Activated CD4-positive, alpha-beta T cell treated with anti-CD3 and anti-CD28 coated beads for 1 hour (primary cell): ENCODE measurements at places on chromosomes 1 and 21.

GRCh38 chr21:14736672-14737071 is 190.6 kb upstream of the SAMSN1 start:
- DNase-seq, result no peak

GRCh38 chr1:118739501-118739900 is 248.6 kb downstream of the TBX15 start:
- DNase-seq, result no peak

DNA sequence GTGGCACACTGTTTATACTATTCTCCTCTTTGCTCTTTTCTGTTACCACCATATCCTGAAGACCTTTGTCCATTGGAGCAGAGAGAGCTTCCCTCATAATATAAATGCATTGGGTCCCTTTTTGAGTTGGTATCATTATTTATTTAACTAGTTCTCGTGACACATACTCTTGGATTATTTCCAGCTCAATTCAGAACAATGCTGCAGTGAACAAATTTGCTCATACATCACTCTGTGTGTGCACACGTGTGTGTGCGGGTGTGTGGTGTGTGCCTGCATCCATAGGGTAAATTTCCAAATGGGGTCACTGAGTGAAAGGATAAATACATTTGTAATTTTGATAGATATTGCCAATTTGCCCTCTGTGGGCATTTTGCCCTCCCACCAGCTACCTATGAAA is 5.8 kb downstream of the PLA2G2A start:
- no peak for DNase-seq

DNA sequence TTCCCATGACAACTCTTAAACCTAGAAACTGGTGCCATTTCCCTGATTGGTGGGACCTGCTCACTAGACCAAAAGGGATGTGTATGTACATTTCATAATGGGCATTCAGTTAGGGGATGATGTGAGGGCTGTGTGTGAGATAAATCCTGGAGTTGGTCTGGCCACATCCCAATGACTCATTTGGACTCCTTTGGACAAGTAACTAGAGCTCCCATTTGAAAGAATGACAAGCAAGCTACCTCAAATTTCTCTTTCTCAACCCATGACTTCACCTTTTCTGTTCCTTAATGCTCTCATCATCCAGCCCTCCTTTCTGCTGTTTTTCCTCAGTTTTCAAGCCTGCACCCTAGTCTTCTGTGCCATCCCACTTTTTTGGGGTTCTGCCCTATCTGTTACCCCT is 27.9 kb downstream of the EBNA1BP2 start:
- DNase-seq, result no peak

GRCh38 chr1:9759939-9760338 is 63.8 kb downstream of the CLSTN1 start:
- DNase-seq, result no peak

DNA sequence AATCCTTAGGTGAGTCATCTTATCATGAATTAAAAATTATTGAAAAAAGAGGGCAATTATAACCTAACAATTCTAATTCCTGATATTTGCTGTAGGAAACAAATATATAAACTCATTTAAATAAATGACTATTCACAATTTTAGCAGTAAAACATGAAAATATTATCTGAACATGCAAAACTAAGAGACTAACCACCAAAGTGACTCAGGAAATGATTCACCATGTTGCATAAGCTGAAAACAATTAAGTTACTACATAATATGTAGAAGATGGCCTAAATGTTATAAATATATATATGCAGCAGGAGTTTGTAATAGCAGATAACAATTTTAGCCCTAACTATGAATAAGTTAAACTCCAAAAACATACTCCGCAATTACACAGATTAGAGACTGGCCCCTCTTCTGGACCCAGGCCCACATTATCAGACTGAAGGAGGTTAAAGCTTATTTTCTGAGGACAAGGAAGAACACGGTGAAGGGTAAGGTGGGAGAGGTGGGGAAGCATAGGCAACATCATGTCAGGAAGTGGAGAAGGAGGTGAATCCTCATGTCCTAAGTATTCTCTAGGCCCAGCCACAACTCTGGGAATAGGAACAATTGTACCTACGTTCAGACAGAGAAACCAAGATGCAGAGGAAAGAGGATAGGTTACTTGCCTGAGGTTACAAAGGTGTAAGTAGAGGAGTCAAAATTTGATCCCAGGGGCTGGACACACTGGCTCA is 15.6 kb upstream of the AIM2 start:
- no peak for DNase-seq

DNA sequence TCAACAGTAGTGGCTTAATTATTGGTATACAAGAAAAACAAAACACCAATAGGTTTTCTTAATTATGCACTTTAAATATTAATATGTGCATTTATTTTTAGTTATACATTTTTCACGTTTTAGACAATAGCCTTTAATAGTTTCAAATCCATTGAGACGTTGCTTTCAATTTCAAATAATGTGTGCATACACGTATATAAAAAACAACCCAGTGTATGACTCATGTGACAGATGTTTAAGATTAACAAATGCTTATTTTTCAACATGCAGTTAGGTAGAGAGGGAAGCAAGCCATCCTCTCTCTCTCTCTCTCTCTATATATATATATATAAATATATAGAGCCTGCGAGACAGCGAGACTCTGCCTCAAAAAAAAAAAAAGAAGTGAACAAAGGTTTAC is 24.3 kb downstream of the EYA3 start:
- no peak for DNase-seq

- no peak for DNase-seq
Measured at GRCh38 chr21:45227735-45228134, 60.0 kb downstream of the POFUT2 start.

GRCh38 chr1:197284966-197285365 is 16.9 kb downstream of the CRB1 start:
- DNase-seq, result no peak

DNA sequence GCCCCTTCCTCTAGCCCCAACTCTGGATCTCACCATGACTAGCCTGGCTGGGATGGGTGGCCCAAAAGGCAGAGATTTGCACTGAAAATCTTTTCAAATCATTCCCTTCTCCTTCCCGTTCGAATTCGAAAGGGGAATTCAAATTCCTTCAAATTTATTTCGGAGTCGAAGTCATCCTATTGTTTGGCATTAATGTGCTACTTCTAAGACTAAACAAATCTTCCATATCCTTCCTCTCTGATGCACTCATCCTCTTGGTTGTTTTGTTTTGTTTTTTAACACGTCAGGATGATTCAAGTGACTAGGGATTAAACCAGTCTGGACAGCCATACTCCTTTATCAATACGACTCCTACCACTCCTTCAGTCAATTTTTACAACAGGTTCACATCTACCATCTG is 95.5 kb upstream of the SGIP1 start:
- no peak for DNase-seq

DNA sequence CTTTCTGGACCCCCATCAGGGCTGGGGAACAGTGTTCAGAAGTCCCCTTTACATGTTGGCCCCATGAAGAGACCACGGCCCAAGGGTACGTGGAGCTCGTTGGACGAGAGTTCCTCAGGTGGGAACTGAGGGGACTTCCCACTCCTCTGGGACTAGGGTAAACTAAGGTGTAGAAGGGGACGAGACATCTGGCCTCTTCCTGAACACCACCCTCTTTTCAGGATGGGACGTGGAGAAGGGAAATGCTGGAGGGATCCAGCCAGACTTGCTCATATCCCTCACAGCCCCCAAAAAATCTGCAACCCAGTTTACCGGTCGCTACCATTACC is 2.0 kb downstream of the NAXE start:
- DNase-seq, result no peak

DNA sequence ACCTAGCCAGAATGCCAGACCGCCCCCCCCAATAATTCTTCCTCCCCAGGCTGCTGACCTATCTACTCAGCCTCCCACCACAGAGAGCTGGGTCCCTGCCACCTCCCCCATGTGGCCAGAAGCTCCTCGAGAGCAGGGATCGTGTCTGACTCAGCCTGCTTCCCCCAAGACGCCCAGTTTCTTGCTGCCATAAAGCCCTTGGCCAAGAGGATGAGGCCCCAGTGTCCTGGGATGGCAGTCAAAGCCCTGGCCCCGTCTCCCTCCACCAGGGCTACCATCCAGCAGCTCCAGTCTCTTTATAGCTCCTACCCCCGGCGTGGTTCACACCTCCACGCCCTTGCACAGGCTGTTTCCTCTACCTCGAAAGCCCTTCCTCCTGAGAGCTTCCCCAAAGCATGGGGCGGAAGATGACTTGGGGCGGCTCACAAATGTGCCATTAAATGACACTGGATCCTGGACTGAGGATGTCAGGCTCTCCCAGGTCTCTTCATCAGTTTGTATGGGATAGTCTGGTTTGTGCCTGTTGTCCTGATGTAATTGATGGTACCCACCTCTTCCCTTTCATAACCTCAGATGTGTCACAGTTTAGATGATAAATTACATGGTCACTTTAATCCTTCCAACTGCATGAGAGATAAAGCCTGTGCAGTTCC is 13.2 kb downstream of the ADGRB2 start:
- DNase-seq, result no peak

DNA sequence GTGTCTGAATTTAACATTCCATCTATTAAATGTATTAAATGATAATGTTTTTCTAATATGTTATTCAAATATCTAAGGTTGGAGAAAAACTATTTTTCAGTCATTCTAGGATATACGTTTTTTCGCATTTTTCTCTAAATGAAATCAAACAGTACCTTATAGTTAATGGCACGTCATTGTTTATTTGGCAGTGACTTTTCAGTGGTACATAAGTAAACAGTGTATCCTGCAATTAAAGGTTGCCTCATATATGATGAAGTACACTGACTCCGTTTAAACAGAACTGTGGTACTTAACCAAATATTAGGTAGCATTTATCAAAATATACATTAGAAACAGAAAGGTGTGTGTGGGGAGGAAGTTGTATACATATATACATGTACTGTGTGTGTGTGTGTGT is 79.2 kb downstream of the EPS15 start:
- no peak for DNase-seq

GRCh38 chr1:246128494-246129069 is 378.5 kb downstream of the SMYD3 start:
- no peak for DNase-seq

GRCh38 chr1:61953076-61953789 is 211.0 kb downstream of the PATJ start:
- DNase-seq, result no peak

- DNase-seq, result no peak
Measured at GRCh38 chr21:29209696-29210095, 79.3 kb downstream of the MAP3K7CL start.

- no peak for DNase-seq
Measured at GRCh38 chr1:30329263-30329753, 394.1 kb downstream of the MATN1 start.

DNA sequence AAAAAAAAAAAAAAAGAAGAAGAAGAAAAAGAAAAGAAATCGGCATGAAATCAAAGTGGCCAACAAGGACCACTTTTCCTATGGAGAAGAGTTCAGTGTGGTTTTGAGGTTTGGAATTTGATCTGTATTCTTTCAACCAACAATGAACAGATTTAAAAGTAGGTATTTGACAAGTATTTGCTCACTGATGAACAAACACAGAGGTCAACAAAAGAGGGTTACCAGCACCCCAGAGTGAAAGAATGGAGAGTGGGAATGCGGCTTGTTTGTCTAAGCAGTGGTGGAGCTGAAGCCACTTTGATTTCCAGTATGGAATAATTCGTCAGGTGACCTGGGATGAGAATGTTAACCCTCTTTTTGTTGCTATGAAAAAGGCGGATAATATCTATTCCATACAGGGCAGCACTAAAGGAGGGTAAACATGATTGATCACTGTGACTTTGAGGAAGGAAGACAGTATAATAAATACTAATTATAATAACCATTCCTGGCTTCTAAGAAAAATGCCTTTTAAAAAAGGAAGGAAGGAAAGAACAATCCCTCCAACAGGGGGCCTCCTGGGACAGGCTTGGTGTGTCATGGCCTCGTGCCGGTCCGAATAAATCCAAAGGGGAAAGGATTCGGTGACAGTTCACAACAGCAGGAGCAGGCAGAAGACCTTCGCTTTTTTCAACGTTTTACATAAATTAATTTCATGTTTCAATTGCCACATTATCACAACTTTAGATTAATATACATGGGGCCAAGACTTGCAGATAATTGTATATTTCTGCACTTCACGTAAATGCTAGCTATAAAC is 37.2 kb upstream of the SIM2 start:
- no peak for DNase-seq

DNA sequence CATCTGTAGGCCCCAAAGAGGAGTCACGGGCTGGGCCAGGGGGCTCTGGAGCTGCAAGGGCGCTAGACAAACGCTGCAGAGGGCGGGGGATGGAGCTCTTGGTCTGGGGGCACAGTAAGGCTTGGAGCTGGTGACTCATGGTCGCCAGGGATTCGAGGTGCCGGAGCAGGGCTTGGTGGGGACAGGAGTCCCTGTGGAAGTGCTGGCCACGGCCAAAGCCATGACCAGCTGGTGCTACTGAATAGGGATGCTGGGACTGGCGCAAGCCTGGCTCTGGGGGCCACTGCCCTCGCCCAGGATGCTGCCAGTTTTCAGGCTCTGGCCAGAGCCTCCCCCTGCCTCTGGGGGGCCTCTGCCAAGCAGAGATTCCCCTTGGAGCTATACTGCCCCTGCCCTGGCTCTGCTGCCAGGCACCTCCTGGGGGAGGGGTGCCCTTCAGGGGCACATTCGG is 25.2 kb downstream of the SPOCD1 start:
- DNase-seq, result no peak

DNA sequence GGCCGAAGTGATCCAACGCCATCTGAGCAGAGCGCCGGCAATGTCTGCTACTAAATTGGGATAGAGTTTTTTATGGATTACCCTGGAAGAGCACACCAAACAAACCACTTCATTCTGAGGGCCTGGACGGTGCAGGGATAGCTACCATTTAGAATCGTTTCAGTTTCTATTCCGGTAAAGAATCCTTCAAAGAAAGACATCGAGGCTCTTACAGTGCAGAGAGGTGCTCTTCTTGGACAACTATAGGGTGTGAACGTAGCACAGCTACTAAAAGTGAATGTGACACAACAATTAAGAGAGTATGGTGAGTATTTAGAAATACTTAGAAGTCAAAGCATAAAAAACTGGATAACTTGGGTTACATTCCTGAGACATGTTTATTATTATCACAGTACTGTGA is 16.1 kb downstream of the HIVEP3 start:
- no peak for DNase-seq
